Sciatic nerve (tissue), 2 donors: ENCODE measurements at places on chromosomes 13 and 19. TPM values are rescaled to one million over a fixed set of nuclear protein-coding genes. Genes with fewer than 3 reads are reported as not detected.

CGB8 gene
- total RNA-seq = not detected

ZNF304 gene
- total RNA-seq = 9.2 TPM

RHPN2 gene
- total RNA-seq = 4.5 TPM

ZNF835 gene
- total RNA-seq = 5.1 TPM

PNPLA6 gene
- 133 TPM for total RNA-seq

ZNF91 gene
- 91.2 TPM for total RNA-seq

DLEU7 gene
- 11.5 TPM for total RNA-seq

- no peak for DNase-seq
Measured at GRCh38 chr13:92255526-92255925, 857.1 kb downstream of the GPC5 start.

- no peak for DNase-seq
Measured at GRCh38 chr13:50513300-50513877, 330.1 kb downstream of the DLEU7 start.

- no peak for DNase-seq
Measured at GRCh38 chr13:52832313-52832712, 16.1 kb downstream of the PCDH8 start.

GRCh38 chr13:79191501-79191900 is 214.6 kb downstream of the RBM26 start:
- no peak for DNase-seq

GRCh38 chr19:30225676-30226463 is 146.3 kb upstream of the ZNF536 start:
- DNase-seq = no peak

DNA sequence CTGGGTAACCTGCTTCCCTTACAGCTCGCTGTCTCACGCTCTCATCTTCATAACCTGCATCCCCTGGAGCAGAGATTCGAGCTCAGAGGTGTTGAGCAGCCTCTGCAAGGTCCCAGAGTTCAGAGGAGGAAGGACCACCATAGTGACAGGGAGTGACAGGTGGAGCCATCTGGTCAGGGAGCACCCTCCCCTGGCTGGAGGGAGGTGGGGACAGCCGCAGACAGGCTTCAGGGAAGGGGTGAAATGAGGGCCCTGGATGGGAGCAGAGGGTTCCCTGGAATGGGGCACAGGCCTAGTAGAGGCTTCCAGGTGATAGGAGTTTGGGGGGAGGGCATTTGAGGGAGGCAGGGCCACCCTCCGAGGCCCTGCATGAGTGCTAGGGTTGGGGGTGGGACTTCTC is 82.1 kb downstream of the ZNF429 start:
- no peak for DNase-seq

DNA sequence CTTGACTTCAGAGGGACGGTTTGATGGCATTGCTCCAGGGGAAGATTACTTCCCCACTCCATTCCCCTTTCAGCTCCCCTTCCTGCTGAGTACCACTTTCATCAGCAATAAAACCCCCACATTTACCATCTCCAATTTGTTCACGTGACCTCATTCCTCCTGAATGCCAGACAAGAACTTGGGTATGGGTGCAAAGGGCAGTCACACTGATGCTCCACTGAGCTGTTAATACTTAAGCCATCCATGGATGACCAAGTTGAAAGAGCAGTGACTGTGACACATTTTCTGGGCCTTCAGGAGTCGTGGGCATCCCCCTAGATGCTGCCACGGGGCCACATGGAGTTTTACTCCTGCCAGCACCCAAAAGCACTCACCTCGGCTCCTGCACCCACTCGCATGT is 93.1 kb downstream of the STOML3 start:
- DNase-seq = no peak

DNA sequence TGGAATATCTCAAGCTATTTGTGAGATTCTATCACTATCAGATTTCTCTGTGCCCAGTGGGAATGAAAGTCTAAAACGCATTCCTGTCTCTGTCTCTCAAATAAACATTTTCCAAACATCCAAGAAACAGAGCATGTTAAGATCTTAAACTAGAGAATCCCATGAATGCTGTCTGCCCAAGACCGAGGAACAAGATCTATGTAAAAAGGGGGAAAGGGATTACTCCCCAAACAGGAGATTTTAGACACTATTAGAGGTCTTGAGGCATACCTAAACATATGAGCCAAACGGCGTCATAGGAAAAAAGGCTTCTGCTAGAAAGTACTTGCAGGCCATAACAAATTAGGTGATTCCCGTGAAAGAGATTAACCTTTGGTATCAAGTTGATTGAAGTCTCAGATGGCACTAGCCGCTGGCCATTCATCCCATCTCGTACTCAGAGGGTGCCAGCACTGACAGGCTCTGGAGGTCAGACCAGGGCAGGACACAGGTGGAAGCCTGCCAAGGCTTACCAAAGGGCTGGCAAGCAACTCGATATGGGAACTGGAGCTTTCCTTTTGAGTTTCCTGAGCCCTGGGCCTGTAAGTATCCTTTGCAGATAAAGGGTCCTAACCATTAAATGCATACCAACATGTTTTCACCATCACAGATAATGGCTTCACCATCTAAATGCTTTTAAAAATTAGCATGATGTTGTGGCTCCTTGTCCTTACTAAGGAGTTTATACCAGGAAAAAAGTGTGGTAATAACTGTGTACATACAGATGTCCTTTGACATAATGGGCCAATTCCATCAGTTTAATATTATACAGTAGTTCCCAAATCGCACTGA is 225.2 kb downstream of the FOXO1 start:
- peak; percentile 80 for DNase-seq

- DNase-seq = no peak
Measured at GRCh38 chr13:38180670-38181069, 169.0 kb upstream of the UFM1 start.

- no peak for DNase-seq
Measured at GRCh38 chr19:38072776-38073750, 151.0 kb downstream of the DPF1 start.

GRCh38 chr13:66462187-66462586 is 767.9 kb downstream of the PCDH9 start:
- DNase-seq = no peak

GRCh38 chr19:19742773-19743172 is 9.9 kb upstream of the ZNF14 start:
- no peak for DNase-seq

DNA sequence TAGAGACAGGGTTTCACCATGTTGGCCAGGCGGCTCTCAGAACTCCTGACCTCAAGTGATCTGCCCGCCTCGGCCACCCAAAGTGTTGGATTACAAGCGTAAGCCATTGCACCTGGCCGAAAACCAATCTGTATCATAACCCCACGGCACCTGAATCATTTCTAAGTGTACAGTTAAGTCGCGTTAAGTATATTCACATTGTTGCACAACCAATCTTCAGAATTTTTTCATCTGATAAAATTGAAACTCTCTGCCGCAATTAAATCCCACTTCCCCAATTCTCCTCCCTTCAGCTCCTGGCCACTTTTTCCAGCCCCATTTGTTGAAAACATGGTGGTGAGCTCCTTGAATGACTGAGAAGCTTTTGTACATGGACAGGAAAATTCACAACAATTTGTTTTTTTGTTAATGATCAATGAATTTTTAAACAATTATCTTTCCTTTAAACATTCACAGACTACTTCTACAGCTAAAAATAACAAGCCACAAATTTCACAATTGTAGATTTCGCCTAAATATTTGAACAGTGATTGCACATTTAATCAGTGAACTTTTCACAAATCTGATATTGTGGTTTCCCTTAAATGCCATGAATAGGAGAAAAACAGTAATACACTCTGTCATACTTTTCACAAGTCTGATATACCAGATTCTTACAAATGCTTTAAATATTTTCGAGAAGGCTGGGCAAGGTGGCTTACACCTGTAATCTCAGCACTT is 13.8 kb downstream of the FGF21 start:
- DNase-seq = no peak

- DNase-seq = no peak
Measured at GRCh38 chr13:110683203-110683883, 22.6 kb downstream of the CARS2 start.

DNA sequence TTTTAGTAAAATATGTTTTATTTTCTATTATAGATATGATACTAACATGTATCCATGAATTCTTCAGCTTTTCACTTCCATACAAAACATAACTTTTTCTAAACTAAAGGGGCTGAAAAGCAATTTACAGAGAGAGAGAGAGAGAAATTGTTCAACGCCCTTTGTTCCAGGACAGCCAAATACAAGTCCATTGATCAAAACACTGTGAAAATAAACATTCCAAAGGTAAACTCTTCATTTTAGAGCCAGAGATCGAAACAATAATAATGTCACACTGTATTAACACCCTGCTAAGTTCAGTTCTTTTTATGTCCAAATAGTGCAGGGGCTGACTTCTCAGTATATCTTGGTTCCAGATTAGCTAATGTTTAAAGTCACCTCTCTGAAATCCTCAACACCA is 516.2 kb upstream of the ATXN8OS start:
- DNase-seq = no peak

DNA sequence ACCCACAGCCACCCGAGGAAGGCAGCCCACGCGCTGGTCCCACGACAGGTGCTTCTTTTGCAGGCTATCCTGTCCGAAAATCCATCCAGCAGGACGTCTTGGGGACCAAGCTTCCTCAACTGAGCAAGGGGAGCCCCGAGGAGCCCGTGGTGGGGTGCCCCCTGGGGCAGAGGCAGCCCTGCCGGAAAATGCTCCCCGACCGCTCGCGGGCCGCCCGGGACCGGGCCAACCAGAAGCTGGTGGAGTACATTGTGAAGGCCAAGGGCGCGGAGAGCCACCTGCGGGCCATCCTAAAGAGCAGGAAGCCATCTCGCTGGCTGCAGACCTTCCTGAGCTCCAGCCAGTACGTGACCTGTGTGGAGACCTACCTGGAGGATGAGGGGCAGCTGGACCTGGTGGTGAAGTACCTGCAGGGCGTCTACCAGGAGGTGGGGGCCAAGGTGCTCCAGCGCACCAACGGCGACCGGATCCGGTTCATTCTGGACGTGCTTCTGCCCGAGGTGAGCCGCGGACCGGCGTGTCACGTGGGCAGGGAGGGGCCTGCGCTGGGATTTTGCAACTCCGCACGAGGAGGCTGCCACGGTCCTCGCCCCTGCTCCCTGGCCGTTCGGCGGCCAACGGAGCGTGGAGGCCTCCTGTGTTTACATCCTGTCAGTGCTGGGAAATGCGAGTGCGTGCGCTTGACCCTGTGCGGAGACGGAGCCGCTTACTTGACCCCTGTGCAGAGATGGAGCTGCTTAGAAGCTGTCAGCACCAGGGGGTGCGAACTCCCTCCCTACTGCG is 12.9 kb upstream of the NDUFS7 start:
- DNase-seq = no peak

DNA sequence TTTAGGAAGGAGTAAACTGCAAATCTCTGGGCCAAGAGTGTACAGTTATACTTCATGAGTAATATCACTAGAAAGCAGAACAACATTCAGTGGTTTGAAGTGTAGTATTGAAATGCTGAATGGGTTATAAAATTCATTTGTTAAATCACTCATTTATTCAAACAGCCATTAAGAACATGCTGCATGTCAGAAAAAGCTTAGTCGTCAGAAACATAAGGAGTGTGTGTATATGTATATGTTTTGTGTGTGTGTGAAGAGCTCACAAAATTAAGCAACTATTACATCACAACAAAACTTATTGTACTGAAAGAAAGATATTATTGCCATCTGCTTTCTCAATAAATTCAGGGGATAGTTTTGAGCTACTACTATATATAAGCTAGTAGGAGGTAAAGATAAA is 165.4 kb upstream of the PCDH9 start:
- DNase-seq = no peak

- no peak for DNase-seq
Measured at GRCh38 chr13:24540236-24541126, 27.9 kb upstream of the PARP4 start.

DNA sequence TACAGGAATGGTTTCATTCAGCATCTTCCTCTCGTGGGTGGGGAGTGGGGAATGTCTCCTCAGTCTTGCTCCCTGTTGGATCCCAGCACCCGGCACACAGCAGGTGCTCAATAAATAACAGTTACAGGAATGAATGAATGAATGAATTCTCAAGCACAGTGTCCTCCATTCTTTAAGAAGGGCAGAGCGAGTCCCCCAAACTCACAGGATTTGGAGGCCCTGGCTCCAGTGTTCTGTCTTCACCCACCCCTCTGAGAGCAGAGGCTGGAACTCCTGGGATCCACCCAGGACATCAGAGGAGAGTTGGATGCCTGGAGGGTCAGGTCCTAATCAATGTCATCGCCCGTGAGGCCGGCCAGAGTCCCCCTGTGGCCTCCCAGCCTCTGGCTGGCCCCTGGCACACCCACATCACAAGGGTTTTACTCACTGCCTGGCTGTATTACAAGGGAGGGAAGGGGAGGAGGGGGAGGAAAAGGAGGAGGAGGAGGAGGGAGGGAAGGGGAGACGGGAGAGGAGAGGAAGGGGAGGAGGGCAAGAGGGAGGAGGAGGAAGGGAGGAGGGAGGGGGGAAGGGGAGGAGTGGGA is 8.7 kb upstream of the CREB3L3 start:
- DNase-seq = no peak

DNA sequence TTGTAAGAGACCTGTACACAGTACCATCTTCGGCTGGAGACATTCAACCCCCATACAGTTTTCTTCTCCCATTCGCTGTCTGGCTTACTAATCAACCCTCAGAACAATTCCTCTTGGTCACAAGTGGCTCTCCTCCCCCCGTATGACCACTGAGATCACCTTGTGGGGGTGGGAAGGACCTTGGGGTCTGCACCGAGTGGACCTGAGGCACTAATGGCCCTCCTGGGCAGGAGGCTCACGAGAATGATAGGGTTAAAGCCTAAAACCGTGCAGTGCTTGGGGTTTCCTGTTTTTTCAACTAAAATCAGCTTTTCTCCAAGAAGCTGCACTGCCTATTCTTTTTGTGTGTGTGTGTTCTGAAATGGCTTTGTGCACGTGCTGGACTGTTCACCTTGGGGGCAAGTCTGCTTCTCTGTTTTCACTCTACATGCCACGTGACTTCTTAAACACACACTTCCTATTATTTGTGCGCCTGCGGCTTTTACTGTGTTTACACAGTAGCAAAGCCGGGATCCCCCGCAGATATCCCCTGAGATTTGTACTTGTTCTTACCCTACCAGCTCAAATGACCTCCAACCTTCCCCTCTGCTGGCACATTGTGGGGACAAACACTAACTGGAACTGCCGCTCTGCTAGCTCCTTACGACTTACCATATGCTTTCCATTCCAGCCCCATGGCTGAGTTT is 12.3 kb downstream of the RBM26 start:
- DNase-seq = no peak

DNA sequence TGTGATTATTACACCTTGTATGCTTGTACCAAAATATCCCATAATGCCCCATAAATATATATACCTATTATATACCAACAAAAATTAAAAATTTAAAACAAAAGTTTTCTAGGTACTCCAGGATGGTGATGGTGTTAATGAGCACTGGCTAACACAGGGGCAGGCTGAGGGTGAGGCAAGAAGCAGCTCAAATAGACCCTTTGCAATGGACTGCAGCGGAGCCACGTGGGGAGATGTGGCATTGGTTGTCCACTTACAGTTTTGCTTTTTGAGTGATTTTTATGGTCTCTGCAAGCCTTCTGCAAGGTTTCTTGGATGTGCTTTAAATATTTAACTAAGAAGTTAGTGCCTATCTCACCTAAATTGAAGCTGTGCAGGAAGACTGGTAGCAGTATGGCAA is 132.9 kb downstream of the RAP2A start:
- DNase-seq = no peak
